Esophagus squamous epithelium (tissue), 5 donors: ENCODE measurements at places on chromosomes 4 and X.

GRCh38 chrX:97401154-97401553 lies 517.4 kb downstream of the RPA4 start:
- DNase-seq, result no peak

DNA sequence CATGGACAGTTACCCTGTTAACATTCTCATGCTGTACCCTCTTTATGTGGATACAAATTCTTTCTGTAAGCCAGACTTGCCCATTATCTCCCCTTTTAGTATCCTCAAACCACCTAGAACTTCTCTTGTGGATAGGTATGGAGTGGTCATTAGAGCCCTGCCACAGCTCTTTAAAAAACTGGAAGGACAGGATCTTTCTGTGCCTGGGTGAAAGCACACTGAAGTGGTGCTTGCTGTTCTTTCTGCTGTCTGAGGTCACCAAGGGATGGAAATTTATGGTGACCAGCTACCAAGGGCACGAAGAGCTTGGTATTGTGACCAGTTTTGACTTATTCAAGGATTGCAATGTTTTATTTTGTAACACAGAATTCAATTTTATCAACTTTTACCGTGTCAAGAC lies 344.2 kb downstream of the CBLL2 start:
- no peak for DNase-seq

DNA sequence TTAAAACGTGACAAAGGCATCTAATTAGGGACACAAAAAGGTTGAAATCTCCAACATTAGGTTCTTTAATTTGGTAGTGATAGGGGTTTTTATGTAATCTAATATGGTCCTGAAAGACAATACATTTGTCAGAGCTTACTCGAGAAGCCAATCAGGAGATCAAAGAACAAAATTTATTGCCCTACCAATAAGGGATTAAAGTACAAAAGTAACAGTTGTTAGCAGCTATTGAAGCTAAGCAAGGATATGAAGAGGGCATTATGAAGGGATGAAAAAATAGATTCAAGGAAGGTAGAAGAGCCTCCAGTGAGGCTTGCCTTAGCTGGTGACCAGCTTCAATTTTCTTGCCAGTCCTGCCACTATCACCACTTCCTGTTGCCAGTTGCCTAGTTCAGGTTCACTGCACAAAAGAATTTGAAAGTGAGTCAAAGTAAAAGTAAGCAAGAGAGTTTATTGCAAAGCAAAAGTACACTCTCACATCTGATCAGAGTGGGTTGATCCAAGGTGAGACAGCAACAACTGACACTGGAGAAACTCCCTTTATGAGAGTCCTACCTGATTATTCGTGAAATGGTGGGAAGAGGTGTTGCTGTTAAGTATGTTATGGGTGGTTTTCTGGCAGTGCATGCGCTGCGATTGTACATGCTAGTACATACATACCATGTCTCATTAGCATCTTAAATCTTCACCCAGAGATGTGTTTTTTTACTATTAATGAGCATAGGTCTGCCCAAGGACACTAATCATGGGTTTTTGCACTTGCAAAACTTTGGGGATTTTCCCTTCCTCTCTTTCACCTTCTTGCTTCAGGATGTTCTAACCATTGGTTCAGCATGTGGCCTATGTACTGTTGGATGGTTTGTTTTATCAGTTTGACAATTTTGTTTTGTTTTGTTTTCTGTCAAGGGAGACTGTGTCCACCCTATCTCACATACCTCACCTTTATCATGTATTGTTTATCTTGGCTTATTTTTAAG lies 263.2 kb upstream of the ITM2A start:
- no peak for DNase-seq

DNA sequence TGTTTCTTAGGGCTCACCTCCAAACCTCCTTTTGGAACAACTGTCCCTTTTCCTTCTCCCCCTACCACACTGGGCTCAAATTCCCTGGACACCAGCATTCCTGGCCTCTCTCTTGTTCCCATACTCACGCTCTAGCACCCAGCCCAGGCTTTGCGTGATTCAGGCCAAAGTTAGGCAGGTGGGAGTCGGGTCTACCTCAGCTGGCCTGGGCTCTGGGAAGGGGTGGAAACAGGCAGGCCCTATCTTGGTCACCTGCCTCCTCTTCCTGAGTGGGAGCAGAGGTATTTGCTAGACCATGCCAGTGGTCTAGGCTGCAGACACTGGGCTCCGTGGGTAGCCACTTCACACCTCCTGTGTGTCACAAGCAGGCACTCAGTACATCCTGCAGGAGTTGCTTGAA lies 211.1 kb upstream of the MAMLD1 start:
- DNase-seq, result no peak
